CD4-positive, alpha-beta memory T cell (primary cell): ENCODE measurements at places on chromosomes 7 and 10.

GRCh38 chr10:125160856-125161706 is 718 bp upstream of the CTBP2 start:
- no peak for DNase-seq

GRCh38 chr10:52659085-52659484 is 113.5 kb downstream of the MBL2 start:
- DNase-seq: no peak

DNA sequence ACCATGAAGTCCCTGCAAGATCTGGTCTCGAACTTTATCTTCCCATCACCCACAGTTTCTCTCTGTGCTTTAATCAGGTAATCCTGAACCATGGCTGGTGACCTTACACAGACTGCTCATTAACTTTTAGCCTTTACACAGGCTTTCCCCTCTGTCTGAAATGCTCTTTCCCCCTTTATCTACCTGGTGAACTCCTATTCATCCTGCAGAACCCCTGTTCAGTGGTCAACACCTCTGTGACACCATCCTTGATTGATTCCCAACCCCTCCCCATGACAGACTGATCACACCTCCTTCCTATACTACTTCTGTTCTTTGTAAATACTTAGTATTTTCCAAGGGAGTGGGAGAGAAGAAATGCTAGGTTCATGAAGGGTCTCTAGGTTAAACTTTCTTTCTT is 254.0 kb downstream of the RPS24 start:
- DNase-seq: no peak

DNA sequence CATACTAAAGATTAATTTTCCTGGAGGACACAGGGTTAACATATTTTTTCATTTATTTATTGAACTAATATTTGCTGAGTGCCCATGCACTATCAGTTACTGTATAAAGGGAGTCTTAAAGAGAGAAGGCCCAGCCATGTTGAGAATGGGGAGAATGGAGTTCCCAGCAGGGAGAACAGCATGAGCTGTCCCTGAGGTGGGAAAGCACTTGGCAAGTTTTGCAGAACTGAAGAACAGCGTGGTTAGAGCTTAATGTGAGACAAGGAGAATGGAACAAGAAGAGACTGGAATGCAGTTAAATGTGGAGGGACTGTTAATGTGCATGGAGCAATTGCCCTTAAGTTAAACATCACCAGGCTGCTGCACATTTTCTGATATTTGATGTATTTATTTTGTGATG is 435.4 kb downstream of the SUGCT start:
- no peak for DNase-seq

DNA sequence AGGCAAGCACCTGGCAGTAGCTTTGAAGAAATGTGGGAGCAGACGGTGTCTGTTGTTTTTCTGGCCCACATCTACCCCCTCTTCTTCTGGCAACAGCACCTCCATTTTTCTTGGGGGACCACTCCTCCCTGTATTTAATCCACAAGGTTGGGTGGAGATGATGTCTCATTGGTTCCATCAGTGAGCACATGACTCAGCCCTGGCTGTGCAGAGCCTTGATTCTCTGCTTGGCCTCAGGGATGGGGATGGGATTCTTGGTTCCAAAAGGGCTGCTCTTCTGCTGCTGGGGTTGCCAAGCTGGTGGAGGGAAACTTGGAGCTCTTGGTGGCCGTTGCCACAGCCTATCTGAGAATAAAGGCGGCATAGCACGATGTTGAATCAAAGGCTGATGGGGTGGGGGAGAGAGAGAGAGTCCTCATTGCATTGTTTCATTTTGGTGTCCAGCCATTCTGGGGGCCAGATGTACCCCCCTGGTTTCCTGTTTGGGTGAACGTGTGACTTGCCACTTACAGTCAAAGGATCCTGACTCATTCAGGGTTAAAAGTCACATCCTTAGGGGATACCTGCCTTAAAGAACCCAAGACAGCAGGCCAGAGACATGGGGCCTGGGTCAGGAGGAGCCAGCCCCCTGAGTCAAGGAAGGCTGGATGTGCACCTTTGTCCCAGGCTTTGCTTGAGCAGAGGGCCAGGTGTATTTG is 25.9 kb downstream of the GRK5 start:
- no peak for DNase-seq

- no peak for DNase-seq
These were observed 115.9 kb downstream of the GPR85 start for GRCh38 chr7:112970771-112971170.

DNA sequence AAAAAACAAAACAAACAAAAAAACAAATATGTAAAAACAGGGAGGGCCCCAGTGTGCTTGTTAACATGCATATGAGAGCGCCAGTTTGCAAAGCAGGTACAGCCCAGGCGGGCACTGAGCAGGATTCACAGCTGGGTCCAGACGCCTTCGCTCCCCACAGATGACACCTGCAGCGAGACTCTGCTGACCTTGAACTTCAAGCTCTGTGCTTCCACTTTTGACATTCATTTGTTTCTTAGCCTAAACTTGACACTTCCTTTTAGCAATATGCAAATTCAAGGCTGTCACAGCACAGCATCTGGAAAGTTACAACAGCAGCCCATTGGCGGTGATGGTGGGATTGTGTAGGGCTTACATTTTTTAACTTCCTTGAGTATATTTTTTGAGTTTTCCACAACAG is 88.8 kb upstream of the TNS3 start:
- DNase-seq: no peak

DNA sequence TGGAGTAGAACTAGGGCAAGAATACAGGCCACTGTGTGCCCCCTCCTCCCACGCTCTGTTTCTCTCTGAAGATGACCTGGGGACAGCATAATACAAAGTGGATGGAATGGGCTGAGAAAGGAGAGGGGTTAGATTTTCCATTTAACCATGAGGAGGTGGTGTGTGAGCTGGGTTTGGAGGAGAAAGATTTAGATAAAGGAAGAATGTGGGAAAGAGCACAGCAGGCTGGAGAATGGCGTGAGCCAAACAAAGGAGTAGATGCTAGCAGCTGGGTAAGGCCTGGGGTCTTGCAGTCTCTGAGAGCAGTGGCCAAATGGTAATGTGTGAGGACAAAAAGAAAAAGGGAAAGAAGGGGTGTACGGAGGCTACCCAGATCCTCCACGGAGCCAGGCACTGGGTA is 8.6 kb downstream of the PNLIPRP2 start:
- DNase-seq: no peak

DNA sequence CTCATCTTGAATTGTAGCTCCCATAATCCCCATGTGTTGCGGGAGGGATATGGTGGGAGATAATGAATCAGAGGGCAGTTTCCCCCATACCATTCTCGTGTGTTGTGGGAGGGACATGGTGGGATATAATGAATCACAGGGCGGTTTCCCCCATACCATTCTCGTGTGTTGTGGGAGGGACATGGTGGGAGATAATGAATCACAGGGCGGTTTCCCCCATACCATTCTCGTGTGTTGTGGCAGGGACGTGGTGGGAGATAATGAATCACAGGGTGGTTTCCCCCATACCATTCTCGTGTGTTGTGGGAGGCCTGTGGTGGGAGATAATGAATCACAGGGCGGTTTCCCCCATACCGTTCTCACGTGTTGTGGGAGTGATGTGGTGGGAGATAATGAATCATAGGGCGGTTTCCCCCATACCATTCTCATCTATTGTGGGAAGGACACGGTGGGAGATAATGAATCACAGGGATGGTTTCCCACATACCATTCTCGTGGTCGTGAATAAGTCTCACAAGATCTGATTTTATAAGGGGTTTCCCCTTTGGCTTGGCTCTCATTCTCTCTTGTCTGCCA is 271.0 kb downstream of the MAD1L1 start:
- peak; percentile 82 for DNase-seq

- no peak for DNase-seq
These were observed 20.9 kb upstream of the PRKAR2B start for GRCh38 chr7:107023522-107024151.

GRCh38 chr7:98870121-98870651 is 372 bp upstream of the TMEM130 start:
- DNase-seq: peak; percentile 82

DNA sequence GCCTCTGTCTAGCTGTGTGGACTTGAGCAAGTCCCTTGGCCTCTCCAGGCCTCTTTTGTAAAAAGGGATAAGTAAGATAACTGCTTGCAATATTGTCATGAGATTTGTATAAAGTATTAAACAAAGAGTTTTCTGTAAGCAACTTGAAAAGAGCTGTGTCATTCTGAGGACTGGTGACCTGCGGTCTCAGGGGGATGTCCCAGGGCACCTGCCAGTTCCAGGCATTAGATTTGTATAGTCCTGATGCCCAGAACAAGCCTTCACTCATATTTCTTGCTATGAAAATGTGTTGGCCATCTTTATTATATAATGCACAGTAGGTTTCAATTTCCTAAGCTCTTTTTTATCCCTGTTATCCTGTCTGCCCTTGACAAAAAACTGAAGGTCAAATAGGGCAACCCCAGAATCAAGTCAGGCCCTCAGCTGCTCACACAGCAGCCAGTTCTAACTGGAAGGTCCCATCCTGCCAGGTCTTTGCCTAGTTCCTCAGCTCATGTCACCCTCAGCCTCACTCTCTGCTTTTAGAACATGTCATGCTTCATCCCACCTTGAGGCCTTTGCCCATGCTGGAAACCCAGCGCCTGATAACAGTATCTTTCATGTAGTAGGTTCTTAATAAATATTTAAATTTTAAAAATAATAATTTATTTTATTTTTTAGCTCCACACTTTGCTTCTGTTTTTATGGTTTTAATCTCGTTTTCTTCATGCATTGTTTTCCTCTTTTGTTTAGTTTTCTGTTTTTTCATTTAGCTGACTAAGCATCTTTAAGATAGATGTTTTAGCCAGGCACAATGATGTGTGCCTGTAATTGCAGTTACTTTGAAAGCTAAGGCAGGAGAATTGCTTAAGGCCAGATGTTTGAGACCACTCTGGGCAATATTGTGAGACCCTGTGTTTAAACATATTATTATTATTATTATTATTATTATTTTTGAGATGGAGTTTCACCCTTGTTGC is 87.5 kb upstream of the ZNF92 start:
- DNase-seq: no peak

GRCh38 chr10:74825371-74826141 is 844 bp upstream of the KAT6B start:
- DNase-seq: peak; percentile 64

DNA sequence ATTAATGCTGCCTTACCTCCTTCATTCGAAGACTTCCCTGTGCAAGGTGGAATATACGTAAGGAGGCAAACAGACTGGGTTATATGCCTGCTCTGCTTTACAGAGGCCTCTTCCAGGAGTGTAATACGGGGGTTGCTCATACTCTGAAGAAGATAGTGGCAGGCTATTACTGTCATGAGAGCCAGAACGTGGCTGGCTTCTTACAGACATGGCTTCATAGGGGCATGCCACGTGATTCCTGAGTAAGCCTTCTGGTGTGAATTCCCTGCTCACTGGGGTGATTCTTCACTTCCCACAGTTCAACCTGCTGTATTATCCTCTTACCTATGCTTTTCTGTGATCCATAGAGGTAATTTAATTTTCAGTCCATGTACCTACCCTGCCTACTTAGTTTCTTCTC is 141.8 kb downstream of the ST7 start:
- no peak for DNase-seq

GRCh38 chr7:139714163-139714901 is 63.5 kb downstream of the HIPK2 start:
- no peak for DNase-seq

DNA sequence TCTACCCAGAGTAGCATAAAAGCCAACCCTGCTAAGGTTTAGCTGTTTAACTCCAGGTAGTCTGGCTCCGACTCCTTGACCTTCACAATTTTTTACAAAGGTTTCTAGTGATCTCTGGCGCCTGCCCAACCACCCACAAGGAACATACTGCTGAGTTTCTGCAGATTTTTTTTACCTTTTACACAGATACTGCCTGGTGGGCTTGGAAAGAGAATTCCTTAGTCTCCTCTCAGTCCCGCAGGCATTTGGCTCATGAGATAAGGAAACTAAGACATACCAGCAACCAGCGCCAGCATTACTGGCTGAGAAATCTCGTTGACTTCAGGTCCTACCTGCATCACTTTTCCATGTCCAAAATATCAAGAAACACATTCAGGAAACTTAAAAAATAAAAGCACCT is 51.1 kb upstream of the LYZL1 start:
- no peak for DNase-seq

- DNase-seq: no peak
These were observed 30.9 kb upstream of the CFAP46 start for GRCh38 chr10:132972986-132973902.

- DNase-seq: no peak
These were observed 13.3 kb upstream of the ACSL5 start for GRCh38 chr10:112360308-112361270.

GRCh38 chr10:126844406-126844805 is 60.8 kb upstream of the DOCK1 start:
- no peak for DNase-seq

GRCh38 chr7:116977172-116977571 is 23.9 kb downstream of the ST7 start:
- DNase-seq: no peak

DNA sequence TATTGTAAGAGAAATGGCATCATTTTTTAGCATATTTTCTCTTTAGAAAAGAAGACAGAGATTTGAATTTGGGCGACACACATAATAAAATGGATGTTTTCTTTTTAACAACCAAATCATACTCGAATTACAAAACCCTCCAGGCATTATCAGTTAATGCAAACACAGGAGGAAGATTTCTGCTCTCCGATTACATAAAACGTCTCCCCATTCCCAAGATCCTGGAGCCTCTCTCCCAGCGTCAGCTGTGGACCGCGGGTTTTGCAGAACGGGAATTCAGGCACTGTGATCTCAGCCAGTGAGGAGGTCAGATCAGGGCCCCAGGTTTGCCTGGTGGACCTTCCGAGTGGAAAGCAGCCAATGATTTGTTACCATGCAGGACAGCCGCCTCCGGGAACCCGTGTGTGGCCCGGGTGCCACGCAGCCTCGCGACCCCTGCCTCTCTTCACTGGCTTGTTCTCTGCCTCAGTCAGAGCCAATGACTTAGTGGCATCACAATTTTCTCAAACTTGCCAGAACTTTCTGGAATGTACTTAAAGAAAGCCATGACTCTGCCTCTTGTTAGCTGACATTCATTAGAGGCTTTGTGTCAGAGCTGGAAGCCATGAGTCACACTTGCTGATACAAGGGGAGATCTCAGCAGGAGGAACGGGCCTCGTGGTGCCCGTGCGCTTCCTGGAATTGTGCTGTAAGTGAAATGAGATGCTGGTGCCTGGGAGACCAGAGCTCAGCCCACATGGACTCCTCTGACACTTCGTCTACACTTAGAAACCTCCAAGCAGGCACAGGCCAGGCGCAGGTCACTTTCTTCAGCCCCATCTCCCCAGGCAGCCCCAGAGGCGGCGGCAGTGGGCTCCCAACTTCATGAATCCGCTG is 246.1 kb downstream of the KLF6 start:
- DNase-seq: no peak
